Eye (tissue), 1 donor: ENCODE measurements at places on chromosomes 7 and 10.
A peak's percentile ranks its signal among the peaks of the same experiment; 100 is the strongest.

DNA sequence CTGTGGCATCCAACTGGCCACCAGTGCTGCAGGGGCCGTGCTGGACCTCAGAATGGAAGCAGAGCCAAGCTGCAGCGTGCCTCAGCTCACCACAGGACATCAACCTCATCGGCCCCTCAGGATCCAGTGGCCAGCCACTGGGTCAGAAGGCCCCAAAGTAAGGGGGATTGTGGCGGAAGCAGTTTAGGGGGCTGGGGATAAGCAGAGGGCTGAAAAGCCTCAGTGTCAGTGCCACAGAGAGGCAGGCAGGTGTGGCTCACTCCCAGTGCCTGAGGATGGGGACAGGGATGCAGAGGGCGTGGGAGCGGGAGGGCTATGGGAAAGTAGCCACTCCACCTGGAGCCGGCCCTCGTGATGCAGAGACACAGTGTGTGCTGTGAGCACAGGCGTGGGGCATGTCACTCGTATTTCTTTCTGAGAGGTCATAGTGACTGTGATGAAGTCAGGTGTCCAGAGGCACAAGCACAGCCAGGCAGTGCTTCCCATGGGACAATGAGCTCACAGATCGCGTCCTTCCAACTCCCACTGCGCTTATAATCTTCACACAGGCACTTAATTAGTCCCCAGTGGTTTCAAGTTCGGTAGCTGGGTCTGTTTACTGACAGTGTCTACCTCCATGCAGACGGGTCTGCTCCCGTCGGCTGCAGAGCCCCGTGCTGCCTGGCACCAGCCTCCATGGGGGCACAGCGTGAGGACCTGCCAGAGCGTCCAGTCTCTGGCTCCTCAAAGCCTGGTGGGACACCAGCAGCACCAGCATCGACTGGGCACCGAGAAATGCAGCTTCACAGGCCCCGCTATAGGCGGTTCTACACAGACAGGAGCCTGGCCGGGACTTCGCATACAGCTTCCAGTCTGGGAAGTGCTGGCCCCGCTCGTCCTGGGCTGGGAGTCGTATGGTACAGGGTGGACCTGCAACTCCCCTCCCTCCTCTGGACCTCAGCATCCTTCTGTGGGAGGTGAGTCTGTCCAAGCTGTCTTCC, 42.9 kb upstream of the CNPY1 start:
- DNase-seq = no peak

DNA sequence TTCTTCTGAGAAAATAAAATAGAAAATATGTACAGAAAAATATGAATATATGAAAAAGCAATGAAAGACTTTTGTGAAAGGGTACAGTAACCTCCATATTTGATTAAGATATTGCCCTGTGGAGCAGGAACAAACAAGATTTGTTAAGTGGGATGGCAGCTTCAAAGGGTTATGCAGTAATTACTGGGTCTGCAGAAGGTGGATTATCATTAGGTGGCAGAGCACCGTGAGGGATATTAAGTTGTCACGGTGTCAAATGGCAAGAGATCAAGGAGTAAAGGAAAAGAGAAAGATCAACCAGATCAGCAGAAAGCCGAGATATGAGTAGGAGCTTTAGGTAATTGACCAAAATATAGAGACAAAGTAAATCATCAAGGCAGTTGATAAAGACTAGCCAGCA, 44.1 kb downstream of the DGKB start:
- no peak for DNase-seq

- DNase-seq = peak; percentile 87
These were observed 3.6 kb upstream of the TBX20 start for GRCh38 chr7:35257251-35258124.

DNA sequence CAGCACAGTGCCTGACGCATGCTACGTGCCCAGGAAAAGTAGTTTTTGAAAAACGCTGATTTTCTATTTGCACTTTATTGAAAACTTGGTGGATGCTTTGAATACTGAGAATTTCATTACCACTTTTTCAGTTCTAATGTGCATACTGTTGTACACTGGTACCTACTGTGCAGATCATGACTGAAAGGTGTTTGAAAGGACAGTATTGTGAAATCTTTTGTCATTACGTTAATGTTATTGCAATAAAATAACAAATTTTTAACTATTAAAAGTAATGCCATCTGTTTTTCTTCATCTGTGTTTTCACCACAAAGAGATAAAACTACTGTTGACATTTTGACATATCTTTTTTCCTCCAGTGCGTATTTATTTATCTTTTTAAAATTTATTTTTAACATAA, 42.1 kb downstream of the CNNM2 start:
- DNase-seq = no peak

DNA sequence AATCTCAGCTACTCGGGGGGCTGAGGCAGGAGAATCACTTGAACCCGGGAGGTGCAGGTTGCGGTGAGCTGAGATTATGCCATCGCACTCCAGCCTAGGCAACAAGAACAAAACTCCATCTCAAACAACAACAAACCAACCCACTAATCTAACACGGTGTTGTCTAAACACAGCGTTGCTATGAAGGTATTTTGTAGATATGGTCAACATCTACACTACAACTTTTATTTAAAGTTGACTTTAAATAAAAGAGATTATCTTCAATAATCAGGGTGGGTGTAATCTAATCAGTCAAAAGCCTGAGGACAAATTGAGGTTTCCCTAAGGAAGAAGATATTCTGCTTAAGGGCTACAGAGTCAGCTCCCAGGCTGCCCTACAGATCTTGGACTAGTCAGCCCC, 24.2 kb downstream of the BAIAP2L1 start:
- DNase-seq = no peak

GRCh38 chr10:91682912-91683311, 50.0 kb upstream of the PPP1R3C start:
- DNase-seq = no peak
